ENCODE measurements at places on chromosomes 5 and 9.

- DNase-seq: no peak
These were observed 69.6 kb downstream of the CWC27 start for GRCh38 chr5:64838376-64838775.

DNA sequence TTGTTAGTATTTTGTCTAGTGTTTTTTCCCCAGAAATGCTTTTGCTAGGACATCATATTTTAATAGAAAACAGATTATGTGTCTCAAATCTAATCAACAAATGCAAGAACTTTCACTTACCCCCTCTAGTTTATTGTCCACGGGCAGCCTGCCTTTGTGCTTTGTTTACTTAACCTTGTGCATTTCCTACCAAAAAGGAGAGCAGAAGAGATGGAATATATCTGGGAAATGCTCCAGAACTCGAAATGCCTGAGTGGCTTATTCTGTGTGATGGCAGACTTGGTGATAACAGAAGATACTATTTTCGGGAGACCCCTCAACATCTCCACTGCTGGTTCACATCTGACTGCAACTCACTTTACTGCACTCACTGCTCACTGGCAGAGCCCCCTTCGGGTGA is 33.3 kb upstream of the SPDL1 start:
- no peak for DNase-seq

GRCh38 chr9:124389146-124389939 is 25.9 kb downstream of the PSMB7 start:
- DNase-seq: no peak

GRCh38 chr9:120668399-120668798 is 45.9 kb downstream of the MEGF9 start:
- no peak for DNase-seq

DNA sequence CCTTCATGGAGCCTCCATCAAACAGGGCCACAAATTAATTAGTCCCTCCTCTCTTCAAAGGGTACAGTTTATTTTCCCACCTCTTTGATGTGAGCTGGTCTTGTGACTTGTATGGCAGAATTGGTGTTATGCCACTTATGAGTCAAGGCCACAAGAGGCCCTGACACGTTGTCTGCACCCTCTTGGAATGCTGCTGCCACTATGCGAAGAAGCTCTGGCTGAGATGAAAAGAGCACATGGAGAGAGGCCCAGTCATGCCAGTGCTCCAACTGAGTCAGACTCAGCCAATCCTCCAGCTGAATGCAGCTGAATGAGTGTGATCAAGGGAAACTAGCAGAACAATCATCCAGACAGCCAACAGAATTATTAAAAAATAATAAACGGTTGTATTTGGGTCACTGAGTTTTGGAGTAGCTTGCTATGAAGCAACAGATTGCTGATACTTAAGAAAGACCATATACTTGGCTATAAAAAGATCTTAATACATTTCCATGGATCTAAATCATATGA is 128.3 kb downstream of the MARCHF11 start:
- no peak for DNase-seq

- DNase-seq: no peak
These were observed 184.0 kb downstream of the MAN2A1 start for GRCh38 chr5:109873687-109874086.

GRCh38 chr9:99907208-99907532 is 716 bp downstream of the STX17 start:
- DNase-seq: no peak

DNA sequence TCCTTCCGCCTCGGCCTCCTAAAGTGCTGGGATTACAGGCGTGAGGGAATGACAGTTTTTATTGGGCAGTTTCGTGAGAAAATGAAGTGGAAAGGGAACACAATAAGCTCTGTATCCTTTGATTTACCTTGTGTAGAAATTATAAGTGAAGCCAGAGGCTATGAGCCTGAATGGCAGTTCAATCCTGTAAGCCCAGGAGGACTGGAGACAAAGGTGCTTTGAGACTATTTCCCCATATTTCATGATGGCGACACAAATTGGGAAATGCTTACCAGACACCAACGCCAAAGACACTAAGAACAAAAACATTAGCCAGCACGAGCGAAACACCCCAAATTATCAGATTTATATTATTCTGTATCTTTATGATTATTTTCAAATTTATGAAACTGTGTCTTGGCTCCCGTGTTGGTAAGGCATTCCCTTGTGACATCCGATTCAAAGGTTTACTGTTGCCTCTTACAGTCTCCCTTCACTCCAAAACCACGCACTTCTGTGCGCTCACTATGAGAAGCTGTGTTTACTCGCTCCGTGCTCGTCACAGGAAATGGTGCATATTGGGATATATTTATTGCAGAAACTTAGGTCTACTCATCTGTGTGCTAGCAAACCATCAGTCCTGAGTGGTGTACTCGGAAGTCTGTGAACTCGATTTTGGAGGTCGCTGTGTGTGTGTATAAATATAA is 73.9 kb downstream of the SH3PXD2B start:
- no peak for DNase-seq
